ENCODE measurements at places on chromosomes 12 and 14. TPM values are rescaled to one million over a fixed set of nuclear protein-coding genes. Genes with fewer than 3 reads are reported as not detected.

Gene TMBIM4
- 65.8 TPM for total RNA-seq

Gene GUCY2C
- not detected for total RNA-seq

Gene CCDC177
- under 0.01 TPM for total RNA-seq

Gene CFAP54
- 1.4 TPM for total RNA-seq

Gene CLEC4A
- total RNA-seq = 0.28 TPM

Gene TAS2R42
- not detected for total RNA-seq

Gene SYCP3
- 0.14 TPM for total RNA-seq

Gene CISTR
- total RNA-seq = not detected

Gene PTPN21
- 5.1 TPM for total RNA-seq

Measured in smooth muscle cell of bladder (primary cell).